ENCODE measurements at places on chromosomes 1 and 21.

- no peak for DNase-seq
Observed at GRCh38 chr1:9308236-9308785, 15.6 kb downstream of the SPSB1 start.

DNA sequence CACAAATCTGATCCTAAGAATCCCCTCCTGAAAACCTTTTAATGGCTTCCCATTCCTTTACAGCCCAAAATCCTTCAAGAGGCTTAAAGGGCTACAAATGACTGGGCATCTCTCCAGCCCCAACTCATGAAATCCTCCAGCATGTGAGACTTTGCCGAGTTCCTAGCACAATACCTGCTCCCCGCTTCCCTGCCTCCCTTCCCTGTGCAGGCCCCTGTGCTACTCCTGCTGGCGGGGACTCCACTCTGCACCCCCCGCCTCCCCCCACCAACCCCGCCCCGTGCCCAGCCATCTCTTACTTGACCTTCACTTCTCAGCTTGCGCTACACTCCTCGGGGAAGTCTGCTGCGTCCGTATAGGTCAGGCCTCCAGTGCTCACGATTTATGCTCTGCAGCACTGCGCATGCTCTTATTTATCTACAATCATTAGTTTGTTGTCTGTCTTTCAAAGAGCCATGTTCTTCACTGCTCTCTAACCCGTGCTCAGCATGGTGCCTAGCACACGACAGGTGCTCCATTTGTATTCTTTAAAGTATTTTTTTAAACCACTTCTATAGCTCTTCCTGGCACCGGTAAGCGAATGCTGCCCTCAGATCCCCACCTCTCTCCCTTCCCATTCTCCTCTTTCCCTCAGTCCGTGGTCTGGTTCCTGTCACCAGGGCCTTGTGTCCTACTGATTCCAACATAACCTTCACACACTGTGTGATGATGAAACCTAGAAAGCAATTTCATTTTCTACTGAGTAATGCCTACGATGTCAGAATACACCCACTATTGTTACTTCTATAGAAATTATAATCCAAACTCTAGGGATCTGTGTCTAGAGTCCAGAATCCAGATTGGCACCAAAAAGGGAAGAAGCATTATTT is 37.5 kb upstream of the PLA2G2C start:
- no peak for DNase-seq

DNA sequence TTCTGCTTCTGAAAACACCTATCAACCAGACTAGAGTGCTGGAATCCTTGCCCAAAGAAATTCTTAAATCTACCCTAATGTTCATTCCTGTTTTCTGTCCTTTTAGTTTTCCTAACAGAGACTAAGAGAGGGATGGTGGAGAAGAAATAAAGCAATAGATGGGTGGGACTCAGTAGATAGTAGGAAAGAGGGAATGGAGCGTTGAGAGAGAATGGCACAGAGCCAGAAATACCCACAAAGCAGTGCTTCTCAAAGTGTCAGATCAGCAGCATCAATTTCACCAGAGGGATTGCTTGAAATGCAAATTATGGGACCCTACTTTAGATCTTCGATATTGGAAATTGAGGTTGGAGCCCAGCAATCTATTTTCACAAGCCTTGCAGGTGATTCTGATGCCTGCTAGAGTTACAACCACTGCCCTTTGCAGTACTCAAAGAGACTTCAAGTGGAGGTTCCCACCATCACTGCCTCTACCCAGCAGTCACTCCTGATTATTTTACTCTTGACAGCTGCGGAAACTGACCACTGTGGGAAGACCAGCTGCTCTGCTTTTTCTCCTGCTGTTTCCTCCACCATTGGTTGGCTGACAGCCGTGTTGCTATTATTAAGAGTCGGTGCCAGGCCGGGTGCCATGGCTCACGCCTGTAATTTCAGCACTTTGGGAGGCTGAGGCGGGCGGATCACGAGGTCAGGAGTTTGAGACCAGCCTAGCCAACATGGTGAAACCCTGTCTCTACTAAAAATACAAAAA is 11.4 kb upstream of the PRPF3 start:
- DNase-seq, result no peak

DNA sequence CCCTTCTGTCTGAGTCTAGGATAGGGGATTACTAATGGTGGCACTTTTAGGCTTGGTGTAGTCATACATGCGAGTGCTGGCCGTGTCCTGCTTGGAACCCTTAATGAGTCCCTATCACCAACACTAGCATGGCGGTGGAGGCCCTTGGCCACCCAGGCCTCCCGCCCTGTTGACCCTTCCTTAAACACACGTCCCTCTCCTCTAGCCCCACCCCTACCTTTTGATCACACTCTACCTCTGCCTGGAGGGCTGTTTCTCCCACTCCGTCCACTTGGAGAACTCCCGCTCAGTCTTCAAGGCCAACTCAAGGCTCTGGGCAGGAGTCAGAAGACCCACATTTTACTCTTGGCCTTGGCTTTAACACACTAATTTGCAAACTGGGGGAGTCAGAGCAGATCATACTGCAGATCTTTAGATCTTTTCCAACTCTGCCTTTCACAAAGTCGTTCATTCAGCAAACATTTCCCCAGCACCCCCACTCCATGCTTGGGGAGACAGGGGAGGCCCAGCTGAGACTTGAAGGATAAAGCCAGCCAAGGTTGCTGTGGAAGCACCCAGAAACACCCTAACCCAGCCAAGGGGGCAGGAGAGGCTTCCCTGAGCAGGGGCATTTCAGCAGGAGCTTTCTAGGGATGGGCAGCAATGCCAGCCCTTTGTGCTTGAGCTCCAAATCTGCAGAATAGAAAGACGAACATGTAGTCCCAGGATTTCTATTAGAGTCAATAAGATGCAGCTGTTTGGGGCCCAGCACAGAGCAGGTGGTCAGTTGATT is 1.9 kb downstream of the PODN start:
- no peak for DNase-seq

GRCh38 chr1:43671626-43672330 is 21.8 kb downstream of the KDM4A start:
- no peak for DNase-seq

Measured in CD4-positive, alpha-beta T cell treated with Interleukin-15 for 4 hours (primary cell).